ENCODE measurements at places on chromosomes 7 and 10.

DNA sequence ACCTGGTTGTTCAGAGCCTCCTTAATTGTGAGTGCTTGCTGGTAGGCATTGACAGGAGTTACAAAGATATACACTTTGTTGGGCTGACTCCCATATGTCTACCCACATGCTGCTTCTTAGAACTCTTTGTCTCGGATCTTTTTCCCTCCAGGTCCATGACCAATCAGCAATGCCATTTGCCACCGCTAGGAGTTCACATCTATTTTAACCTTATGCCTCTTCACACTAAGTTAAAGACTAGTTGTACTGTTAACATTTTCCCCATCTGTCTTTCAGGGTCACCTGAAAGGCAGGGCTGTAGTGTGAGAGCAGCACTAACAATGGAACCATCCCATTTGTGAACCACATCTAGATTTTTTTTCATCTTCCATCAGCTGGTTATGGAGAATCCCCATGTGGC lies 226.7 kb upstream of the NPY start:
- no peak for DNase-seq

GRCh38 chr7:6020371-6021286 lies 10.5 kb upstream of the ANKRD61 start:
- no peak for DNase-seq

DNA sequence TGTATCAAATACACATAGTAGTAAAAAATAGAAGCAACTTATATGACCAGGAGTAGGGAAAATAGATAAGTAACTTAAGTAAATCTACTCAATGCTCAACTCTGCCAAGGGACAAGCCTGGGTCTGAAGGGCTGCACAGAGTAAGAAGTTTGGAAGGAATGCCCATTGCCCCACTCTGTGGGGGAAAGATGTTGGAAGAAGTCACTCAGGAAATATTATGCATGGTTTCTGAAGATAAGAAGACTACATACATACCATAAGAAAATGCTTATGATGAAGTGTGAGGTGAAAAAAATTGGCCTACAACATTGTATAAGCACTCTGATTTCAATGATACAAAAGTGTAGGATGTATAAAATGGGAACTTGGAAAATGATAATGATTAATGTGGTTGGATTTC lies 54.0 kb downstream of the LAMB4 start:
- DNase-seq = no peak

DNA sequence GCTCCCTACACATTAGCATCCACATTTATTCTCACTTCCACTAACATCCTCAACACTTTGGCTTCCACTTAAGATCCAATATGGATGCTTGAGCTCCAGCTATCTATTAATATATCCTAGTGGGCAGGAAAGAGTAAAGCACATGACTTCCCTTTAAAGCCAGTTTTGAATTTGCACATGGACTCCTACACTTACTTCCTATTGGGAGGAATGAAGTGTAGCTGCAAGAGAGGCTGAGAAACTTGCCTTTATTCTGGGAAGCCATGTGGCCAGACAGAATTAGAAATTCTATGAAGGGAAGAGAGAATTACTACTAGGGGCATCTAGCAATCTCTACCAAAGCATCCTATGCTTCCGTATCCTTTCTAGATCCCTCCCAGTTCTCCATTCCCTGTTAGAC lies 3.0 kb upstream of the TSPAN14 start:
- no peak for DNase-seq

DNA sequence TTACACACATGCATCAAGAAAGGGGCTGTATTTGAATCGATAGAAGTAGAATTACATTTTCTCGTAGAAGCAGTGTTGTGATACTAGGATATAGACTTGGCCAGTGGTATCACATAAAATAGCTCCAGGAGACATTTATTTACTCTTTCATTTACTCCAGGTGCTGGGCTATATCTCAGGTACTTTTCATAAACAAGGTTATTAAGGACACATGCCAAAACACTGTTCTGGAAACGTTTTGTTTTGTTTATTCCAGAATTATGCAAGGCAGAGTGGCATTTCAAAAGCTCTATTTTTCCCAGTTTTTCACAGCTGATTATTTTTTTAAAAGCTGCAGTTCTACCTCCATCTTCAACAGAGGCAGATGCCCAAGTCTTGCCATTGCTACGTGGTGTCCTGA lies 37.8 kb upstream of the SEC61G start:
- no peak for DNase-seq

DNA sequence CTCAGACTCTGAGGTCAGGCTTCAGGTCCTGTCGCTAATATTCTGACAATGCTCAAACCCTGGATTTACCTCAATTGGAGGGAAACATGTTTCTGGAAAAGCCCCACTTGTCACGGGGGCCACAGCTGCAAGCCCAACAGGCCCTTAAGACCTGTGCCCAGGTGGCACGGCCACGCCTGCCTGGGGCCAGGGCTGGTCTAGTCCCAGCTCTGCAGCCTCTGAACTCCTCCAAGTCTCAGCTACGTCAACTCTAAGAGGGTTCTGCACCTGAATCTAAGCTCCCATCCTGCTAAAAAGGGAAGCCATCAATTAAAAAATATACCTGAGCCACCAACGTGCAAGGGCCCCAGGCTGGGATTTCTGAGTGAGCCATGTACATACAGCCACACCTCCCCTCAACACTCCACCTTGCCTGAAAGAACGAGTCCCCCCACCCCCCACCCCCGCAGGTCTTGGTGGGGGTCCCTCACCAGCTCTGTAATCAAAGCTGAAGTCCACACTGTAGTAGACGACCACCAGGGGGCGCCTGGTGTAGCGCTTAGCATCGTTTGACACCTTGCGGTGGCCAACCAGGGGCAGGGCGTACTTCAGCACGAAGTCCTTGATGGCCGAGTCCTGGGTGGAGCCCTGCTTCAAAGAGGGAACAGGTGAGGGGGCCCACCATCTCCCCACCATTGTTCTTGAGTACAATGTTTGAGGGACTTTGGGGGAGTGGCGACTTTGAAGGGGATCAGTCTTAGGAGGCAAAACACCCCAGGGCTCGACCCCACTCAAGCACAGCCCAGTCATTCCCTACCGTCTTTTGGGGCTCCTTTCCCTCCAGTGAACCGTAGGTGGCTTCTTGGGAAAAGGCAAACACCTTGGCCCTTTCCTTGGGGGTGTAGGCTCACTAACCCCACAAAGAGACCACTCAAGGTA lies 22.6 kb downstream of the PDIA4 start:
- DNase-seq = no peak

DNA sequence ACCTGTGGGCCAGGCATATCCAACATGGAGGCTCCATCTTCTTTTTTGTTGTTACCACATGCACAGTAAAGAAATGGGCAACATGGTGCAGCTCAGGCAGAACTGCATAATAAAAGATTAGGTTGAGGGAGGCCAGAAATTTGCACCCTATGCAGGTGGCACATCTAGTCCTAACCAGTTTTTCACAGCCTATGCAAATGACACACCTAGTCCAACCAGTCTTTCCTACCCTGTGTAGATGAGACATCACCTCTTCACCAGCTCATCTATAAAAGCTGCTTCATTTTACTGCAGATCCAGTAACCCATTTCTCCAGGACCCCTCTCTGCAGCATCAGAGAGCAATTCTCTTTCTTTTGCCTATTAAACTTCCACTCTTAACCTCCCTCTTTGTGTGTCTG lies 411.0 kb upstream of the PCDH15 start:
- DNase-seq = no peak

DNA sequence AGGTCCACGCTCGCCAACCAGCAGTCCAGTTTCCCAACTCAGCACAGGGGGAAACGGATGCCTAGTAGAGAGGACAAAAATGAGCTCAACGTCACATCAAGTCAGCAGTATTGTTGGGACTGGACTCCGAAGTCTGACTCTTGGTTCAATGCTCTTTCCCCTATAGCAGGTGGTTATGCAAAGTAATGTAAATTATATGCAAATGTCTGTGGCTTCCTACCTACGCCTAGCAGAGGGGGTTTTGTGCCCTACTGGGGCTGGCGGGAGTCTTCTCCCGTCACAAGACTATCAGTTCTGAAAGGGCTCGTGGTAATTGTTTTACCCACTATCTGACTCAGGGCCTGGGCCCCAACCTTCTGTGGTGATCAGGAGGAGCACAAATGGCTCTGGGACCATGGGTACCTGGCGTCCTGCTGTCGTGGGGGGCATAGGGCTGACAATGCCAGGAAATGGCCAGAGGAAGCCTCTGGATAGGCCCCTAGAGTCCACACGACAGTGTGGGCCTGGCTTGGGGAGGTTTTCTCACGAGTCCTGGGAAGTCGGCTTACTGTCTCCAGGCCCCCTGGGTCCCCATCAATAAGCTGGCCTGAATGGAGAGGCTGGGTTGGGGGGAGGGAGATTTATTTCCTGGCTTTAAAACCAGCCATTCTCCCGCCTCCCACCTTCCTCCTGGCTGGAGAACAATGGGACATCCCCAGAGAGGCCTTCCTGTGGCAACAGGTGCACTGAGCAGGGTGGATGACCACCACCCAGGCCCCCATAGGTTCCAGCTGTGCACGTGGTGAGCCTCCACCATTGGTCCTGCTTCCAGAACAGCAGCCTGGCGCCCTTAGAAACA lies 41.8 kb downstream of the UNC5B start:
- no peak for DNase-seq

DNA sequence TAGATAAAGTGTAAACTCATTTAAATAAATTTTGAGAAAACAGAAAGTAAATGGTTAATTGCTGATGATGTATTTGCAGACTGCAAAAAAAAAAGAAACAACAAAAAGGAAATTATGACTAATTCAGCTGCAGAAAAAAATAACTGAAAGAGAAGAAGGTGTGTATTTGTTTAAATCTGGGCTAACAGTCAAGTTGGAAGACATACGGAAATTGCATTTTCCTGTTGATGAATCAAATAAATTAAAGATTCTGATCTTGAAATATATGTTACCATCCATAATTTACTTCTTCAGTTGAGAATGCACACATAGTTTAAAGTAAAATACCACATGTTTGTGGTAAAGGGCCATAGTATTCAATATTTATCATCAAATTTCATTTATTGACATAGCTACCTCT lies 19.3 kb upstream of the ING3 start:
- no peak for DNase-seq

DNA sequence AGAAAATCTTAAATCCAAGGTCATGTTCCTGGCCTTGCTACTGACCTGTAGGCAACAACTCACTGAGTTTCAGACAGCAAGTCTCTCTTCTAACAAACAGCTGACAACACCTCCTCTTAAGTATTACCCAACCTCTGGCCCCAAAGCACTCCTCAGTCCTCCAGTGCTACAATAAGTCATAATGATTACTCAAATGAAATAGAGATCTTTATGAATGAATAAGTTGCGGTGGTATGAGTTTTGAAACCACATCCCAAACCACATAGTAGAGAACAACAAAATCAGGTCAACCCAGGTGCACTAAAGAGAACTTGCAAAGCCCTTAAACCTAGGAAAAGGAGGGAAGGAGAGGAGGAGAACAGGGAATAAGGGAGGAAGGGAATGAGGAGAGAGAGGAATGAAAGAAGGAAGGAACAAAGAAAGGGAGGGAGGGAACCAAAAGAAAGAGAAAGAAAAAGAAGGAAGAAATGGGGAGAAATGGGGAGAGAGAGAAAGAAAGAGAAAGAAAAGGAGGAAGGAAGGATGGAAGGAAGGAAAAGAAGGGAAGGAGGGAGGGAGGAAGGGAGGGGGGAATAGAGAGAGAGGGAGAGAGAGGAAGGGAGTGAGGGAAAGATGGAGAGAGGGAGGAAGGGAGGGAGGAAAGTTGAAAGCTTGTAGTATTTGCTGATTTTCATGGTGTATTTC lies 142.8 kb upstream of the CALCR start:
- DNase-seq = no peak

DNA sequence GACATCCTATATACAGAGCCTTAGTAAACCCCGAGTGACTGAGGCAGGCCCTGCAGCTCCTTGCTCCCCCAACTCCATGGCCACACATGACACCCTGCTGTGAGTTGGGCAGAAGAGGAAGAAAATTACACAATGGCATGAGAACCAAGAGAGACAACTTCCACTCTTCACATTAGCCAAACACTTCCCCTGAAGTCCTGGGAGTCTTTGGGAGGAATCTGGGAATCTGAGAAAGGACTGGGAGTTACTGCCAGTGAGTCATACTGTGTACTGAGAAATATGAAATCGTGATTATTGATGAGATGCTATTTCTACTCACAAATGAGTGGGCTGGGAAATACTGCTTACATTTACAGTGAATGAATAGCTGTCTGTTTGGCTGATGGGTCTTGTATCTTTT lies 116.6 kb downstream of the SPAG6 start:
- DNase-seq = no peak

Data from CMK (cell line).